ENCODE measurements at places on chromosomes 2 and 18.
A peak's percentile ranks its signal among the peaks of the same experiment; 100 is the strongest.

DNA sequence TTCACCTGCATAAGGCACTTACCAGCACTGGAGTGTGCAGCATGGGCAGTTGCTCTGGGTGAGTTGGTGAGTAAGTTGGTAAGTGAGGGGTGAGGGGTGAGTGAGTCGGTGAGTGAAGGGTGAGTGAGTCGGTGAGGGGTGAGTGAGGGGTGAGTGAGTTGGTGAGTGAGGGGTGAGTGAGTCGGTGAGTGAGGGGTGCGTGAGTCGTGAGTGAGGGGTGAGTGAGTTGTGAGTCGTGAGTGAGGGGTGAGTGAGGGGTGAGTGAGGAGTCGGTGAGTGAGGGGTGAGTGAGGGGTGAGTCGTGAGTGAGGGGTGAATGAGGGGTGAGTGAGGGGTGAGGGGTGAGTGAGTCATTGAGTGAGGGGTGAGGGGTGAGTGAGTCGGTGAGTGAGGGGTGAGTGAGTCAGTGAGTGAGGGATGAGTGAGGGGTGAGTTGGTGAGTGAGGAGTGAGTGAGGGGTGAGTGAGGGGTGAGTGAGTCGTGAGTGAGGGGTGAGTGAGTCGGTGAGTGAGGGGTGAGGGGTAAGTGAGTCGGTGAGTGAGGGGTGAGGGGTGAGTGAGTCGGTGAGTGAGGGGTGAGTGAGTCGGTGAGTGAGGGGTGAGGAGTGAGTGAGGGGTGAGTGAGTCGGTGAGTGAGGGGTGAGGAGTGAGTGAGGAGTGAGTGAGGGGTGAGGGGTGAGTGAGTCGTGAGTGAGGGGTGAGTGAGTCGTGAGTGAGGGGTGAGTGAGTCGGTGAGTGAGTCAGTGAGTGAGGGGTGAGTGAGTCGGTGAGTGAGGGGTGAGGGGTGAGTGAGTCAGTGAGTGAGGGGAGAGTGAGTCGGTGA lies 17.1 kb downstream of the THAP4 start:
- no peak for DNase-seq

- peak; percentile 7 for DNase-seq
Measured at GRCh38 chr18:68507781-68508180, 207.1 kb downstream of the TMX3 start.

DNA sequence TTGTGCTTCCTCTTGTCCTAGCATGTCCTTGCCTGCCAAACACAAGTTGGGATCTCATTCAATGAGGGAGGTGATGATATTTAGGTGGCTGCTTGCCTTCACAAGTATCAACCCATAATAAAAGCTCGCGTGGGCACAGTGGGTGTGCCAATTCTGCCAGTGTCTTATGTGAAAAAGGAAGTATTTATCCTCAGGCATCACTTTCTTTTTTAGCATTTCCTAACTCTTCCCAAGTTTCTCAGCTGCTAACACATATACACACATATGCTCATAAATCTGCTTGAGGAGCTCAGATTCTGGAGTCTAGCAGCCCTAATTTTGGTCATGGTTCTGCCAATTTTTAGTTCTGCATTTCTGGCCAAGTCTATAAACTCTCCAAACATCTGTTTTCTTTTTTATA lies 319.5 kb upstream of the HNMT start:
- DNase-seq: no peak

DNA sequence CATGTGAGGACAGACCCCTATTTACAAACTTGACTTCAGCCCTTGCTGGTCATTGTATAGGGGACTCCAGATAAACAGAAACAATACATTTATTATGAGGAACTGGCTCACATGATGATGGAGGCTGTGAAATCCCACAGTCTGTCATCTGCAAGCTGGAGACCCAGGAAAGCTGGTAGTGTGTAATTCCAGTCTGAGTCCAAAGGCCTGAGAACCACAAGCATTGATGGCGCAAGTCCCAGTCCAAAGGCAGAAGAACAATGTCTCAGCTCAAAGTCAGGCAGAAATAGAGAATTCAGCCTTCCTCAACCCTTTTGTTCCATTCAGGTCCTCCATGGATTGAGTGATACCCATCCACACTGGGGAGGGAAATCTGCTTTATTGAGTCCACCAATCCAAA lies 28.1 kb upstream of the SPP2 start:
- no peak for DNase-seq

DNA sequence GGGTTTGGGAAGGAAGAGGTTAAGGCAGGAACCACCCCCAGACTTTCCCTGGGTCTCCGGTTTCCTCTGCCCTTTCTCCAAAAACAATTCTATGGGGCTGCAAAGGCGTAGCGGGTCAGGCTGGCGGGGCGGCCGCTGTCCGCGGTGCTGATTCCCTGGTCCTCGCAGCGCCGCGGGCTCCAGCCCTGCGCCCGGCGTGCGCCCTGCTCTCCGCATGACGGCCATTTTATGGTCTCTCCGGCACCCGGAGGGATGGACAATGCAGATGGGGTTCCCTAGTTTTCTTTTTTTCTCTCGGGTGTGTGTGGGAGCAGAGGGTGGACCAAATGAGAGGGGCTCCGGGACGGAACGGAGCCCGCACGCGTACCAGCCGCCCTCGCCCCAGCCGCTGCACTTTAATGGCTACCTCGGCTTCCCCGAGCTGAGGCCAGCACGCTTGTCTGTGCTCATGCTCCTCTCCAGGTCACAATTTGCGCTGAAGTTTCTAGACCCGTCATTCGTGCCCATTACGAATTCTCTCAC lies 1.6 kb downstream of the ST8SIA3 start:
- peak; percentile 2 for DNase-seq

All from pons (tissue), 1 donor.